ENCODE measurements at places on chromosomes 11 and 22. TPM values are rescaled to one million over a fixed set of nuclear protein-coding genes. Genes with fewer than 3 reads are reported as not detected.

The CATSPERZ gene
- 62.9 TPM for total RNA-seq

The CREB3L1 gene
- total RNA-seq = 66.8 TPM

DNA sequence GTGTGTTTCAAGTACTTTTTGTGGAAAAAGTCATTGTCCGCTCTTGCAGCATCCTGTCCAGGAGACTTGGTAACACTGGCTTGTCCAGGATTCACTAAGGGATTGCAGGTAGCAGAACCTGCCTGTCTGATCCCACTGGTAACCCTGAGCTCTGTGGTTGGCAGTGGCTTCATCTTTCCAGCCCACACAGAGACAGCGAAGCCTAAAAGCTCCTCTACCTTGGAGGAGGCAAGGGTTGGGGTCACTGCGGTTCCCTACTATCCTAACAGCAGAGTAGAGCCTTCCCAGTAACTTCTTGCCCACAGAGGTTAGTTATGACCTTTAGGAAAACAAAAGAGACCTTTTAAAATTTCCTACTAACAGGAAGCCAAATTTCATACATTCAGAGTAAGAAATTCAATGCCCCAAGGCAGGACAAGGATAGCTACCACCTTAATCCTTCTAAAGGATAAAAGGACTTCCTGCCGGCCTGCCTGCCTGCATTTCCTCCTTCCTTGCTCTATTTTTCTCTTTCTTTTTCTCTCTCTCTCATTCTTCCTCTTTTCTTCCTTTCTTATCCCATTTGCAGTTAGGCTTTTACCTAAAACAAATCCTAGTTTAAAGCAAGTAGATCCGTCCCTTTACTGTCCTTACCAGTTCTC is 8.4 kb upstream of the RCN1 start:
- H3K4me1 ChIP-seq = no peaks in the 10 kb centered on the region
- DNase-seq = no peak
- H3K27ac ChIP-seq = no peak overlapping the region
- H3K4me3 ChIP-seq = no peak overlapping the region

- H3K27ac ChIP-seq = no peak overlapping the region
- no peak for DNase-seq
- H3K27me3 ChIP-seq = no peaks in the 10 kb centered on the region
- H3K4me1 ChIP-seq = peaks cover 28% of the 10 kb centered on the region
- H3K4me3 ChIP-seq = peak overlapping the region; percentile 88
Observed at GRCh38 chr11:47271328-47271727, 1.4 kb downstream of the MADD start.

DNA sequence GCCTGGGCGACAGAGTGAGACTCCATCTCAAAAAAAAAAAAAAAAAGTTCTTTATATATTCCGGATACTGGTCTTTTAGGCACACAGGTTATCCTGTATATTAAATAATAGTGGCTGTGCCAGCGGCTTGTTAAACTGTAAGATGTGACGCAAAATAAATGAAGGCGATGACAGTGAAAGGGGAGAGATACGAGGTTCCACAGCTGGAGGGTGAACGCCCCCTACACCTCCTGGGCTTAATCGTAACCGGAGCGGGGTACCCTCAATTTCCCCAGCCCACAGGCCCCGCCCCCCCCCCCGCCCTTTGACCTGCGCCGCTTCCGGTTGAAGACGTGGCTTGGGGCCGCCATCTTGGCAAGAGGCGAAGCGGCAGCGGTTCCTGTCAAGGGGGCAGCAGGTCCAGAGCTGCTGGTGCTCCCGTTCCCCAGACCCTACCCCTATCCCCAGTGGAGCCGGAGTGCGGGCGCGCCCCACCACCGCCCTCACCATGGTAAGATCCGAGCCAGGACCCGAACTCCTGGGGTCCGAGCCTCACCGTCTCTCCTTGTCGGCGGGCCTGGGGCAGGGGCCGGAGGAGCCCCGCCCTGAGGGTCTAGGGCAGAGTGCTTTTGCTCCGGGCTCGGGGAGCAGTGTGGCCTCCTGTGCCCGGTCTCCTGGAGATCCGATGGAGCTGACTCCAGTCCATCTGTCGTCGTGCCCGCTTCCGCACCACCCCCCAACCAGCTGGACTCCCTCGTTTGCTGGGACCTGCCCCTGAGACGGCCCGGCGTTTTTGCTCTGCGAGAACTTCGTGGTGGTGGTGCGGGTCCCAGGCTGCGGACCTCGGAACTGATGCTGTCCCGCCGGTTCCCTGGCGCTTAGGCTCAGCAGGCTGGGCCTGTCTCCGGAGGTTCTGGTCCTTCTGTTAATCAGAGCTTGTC is at the start of gene ARCN1:
Gene ARCN1, plus strand, starts transcription at position 349 of the 920 bp plus-strand sequence. Its CDS starts 139 bp downstream, at position 488.
- peak; percentile 91 for DNase-seq
- no peaks in the 10 kb centered on the region for H3K27me3 ChIP-seq
- no peaks in the 10 kb centered on the region for H3K36me3 ChIP-seq

- H3K27ac ChIP-seq = peak overlapping the region; percentile 52
- no peak overlapping the region for H3K4me3 ChIP-seq
Observed at GRCh38 chr11:2526808-2527381, 82.1 kb downstream of the KCNQ1 start.

DNA sequence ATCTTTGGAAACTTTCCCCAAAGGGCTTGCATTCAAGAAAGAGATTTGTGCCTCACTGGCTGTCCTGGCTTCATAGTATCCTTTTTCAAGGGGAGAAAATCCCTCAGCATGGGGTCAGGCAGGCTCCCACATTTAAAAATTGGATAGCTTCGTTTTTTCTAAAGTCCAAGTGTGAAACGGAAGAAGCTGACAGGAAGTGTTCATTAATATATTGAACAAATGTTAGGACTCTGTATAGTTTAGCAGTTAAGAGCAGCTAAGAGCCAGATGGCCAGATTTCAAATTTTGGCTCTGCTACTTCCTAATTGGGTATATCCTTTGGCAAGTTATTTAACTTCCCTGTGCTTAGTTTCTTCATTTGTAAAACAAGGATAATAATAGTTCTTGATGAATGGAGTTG is 354.9 kb upstream of the FAT3 start:
- no peaks in the 10 kb centered on the region for H3K36me3 ChIP-seq
- H3K27me3 ChIP-seq = no peaks in the 10 kb centered on the region
- no peak overlapping the region for H3K27ac ChIP-seq
- H3K4me1 ChIP-seq = no peaks in the 10 kb centered on the region

DNA sequence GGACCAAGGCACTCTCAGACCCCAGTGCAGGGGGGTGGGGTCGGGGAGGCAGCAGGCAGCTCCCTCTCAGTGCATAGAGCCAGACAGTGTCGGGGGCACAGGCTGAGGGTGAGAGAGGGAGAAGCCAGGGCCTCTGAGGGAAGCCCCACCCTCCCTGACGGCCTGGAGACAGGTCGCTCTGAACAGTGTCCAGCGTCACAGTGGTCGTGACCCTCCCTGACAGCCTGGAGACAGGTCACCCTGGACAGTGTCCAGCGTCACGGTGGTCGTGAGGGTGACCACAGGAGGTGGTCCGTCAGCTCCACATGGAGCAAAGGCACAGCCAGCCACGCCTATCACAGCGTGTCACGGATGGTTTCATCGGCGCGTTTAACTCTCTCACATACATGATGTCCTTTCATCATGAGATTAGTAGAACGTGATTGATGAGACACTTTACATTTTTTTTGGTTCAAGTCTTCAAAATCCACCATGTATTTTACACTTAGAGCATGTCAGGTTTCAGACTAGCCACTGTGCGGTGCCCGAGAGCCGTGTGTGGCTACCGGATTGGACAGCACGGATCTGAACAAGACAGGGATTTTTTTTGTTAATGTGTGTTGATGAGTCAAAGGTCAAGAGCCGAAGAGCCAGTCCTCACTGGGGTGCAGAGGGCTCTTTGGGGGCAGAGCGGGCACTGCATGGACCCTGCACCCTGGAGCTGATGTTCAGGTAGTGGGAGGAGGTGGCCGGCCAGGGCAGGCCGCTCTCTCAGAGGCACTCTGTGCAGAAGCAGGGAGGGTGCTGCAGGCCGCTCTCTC is 23.9 kb upstream of the PANX2 start:
- no peaks in the 10 kb centered on the region for H3K36me3 ChIP-seq
- H3K27ac ChIP-seq = no peak overlapping the region
- no peaks in the 10 kb centered on the region for H3K27me3 ChIP-seq

DNA sequence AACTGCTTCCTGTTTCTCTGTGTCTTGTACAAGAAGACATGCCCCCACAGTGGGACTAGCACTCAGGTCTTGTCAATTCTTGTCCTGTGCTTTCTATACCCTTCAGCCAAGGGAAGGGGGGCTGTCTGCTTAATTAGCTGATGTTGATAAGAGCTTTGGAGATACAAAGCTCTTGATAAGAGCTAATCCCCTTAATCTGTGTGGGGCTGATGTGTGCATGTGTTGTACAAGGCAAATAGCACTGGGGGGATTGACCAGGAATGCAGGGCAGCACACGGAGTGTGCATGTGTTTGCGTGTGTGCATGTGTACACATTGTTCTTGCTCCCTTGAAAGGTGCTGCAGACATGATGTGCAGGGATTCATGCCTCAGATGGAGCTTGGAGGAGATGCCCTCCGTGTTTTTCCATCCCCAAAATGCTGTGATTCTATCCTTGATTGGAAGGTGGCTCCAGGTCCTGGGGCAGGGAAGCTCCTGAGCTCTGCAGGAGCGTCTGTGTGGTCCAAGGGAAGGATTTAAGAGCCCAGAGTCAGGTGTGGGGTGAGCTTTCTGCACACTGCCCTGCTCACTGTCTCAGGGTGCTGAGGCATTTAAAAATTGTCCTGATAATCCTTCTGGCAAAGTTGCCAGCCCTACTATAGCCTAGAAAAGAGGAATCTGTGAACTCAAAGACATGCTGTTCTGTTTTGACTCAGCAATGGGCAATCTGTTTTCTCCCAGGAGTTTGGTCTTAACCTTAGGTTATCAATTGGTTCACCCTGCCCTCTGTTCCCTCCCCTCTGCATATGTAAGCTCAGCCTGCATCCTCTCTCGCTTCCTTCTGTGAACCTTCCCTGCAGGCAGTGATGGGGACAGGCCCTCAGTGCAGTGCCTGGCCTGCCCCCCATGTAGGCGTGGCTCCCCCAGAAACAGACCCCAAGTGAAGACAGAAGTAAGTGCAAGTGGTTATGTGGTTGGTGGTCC is 102.0 kb downstream of the GRIK4 start:
- no peaks in the 10 kb centered on the region for H3K36me3 ChIP-seq
- H3K27ac ChIP-seq = peak overlapping the region; percentile 2
- no peak overlapping the region for H3K4me3 ChIP-seq
- peaks cover 7% of the 10 kb centered on the region for H3K4me1 ChIP-seq

DNA sequence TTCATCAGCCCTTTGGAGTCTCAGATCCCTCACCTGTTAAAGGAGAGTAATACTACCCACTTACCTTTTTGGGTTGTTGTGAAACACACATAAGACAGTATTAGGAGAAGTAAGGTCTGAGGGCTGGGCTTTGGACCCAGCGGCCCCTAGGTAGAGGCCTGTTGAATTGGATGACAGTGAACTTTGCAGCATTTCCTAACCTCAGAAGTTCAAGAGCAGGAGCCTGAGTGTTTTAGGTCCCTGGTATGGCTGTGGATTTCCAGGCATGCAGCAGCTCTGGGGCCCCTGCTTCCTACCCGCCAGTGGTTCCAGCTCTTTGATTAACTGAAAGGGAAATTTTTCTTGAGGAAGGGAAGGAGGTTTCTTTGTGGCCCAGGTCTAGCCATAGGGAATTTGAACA is 58.9 kb downstream of the TEAD1 start:
- no peak overlapping the region for H3K27ac ChIP-seq
- no peaks in the 10 kb centered on the region for H3K27me3 ChIP-seq
- no peak overlapping the region for H3K4me3 ChIP-seq
- no peaks in the 10 kb centered on the region for H3K36me3 ChIP-seq
- no peak for DNase-seq

- peak overlapping the region; percentile 97 for H3K27ac ChIP-seq
- H3K4me3 ChIP-seq = no peak overlapping the region
- peaks cover 3% of the 10 kb centered on the region for H3K36me3 ChIP-seq
- H3K4me1 ChIP-seq = peaks cover 93% of the 10 kb centered on the region
Observed at GRCh38 chr11:114179234-114179941, 116.8 kb upstream of the NNMT start.

- H3K27ac ChIP-seq = peak overlapping the region; percentile 95
- DNase-seq = no peak
- peaks cover 45% of the 10 kb centered on the region for H3K4me1 ChIP-seq
- peaks cover 30% of the 10 kb centered on the region for H3K36me3 ChIP-seq
- no peaks in the 10 kb centered on the region for H3K27me3 ChIP-seq
- peak overlapping the region; percentile 86 for H3K4me3 ChIP-seq
Observed at GRCh38 chr22:38754751-38755154, 1.0 kb downstream of the SUN2 start.

GRCh38 chr11:119982517-119983239 is 155.2 kb downstream of the TRIM29 start:
- H3K36me3 ChIP-seq = no peaks in the 10 kb centered on the region
- no peak for DNase-seq
- H3K4me3 ChIP-seq = no peak overlapping the region
- H3K4me1 ChIP-seq = no peaks in the 10 kb centered on the region

Data from upper lobe of left lung (tissue), 6 donors.